Stimulated activated CD4-positive, alpha-beta T cell treated with anti-CD3 and anti-CD28 coated beads, Interleukin-15, amount 100 ng/mL, for 1 hour (primary cell): ENCODE measurements at places on chromosomes 3 and 15.
A peak's percentile ranks its signal among the peaks of the same experiment; 100 is the strongest.

- DNase-seq = peak; percentile 48
These were observed at the start of gene SUMF1 for GRCh38 chr3:4466741-4467521. SUMF1 (minus strand) TSS chr3:4467269; CDS start chr3:4467245, 24 bp downstream.

DNA sequence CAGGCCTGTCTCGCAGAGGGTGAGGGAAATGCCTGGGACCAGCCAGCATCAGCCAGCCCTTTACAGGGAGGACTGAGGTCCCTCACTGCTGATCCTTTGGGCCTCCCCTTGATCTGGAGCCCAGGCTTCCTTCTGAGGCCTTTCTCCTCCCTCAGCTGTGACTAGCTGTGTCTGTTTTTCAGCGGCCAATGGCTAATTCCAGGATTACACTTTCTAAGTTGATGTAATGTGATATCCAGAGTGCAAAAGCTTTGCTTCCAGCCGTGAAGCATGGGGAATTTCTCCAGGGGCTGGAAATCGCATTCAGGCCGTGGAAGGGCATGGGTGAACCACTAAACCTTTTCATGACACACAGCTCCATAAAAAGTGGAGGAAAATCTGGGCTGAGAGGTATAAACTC lies 157.6 kb downstream of the SHQ1 start:
- DNase-seq = no peak

- DNase-seq = peak; percentile 54
These were observed 4.3 kb upstream of the LSMEM2 start for GRCh38 chr3:50274371-50275104.

DNA sequence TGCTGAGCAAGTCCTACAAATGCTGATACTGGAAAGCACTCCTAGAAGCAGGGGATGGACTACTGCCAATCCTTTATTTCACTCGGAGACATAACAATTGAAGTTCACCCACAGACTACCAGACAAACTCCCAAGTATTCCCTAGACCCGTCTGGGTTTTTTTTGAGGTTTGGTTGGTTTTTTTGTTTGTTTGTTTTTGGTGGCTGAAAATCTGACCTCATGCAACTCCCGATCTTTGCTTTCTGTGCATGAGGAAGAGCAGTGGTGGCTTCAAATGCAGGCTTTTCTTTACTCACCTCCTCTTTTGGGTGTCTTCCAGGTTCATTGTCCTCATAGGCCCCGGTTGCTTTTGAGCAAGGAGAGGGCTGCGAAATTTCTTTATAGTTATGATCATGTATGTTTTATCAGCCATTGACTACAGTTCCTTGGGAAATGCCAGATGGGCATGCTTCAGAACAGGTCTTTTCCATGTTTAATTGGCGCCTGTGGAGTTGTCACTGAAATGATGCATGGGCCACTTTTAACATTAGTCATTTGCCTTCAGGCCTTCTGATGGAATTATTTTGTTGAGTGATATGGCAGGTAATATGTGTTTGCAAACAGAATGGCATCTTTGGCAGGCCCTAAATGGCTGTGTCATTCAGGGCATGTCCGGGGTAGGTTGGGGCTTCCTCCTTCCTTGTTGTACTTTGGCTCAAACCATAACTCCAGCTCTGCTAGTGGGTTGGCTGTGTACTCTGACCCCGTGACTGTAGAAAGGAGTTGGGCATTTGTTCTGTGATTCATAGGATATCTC lies 81.3 kb upstream of the ZBED2 start:
- no peak for DNase-seq

- no peak for DNase-seq
These were observed 1045.5 kb upstream of the NR2F2 start for GRCh38 chr15:95284933-95285421.
